Neural crest cell (in vitro differentiated cells): ENCODE measurements at places on chromosomes 2 and 18. TPM values are rescaled to one million over a fixed set of nuclear protein-coding genes. Genes with fewer than 3 reads are reported as not detected.
A peak's percentile ranks its signal among the peaks of the same experiment; 100 is the strongest.

DNA sequence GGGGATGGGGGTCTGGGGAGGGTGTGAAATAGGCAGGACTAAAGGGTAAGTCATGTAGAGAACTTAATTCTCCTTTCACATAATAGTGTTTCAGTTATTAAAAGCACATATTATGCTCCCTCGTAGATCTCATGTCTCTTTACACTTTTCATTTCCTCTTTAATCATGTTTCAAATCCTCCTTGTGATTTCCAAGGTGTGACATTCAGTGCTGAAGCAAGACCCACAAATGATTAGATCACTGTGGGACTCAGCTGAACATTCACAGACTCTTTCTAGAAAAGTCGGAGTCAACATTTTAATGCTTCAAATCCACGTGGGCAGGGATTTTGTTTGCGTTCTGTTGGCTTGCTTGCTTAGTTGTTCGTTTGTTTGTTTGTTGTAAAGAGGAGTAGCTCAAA lies 34.7 kb upstream of the CALCRL start:
- H3K27ac ChIP-seq: no peak overlapping the region
- no peaks in the 10 kb centered on the region for H3K27me3 ChIP-seq
- H3K4me1 ChIP-seq: no peaks in the 10 kb centered on the region
- DNase-seq: no peak
- H3K36me3 ChIP-seq: no peaks in the 10 kb centered on the region

- DNase-seq: no peak
- H3K27ac ChIP-seq: no peak overlapping the region
- H3K4me1 ChIP-seq: peaks cover 43% of the 10 kb centered on the region
- H3K4me3 ChIP-seq: no peak overlapping the region
Measured at GRCh38 chr2:5951471-5951870, 259.3 kb downstream of the SOX11 start.

DNA sequence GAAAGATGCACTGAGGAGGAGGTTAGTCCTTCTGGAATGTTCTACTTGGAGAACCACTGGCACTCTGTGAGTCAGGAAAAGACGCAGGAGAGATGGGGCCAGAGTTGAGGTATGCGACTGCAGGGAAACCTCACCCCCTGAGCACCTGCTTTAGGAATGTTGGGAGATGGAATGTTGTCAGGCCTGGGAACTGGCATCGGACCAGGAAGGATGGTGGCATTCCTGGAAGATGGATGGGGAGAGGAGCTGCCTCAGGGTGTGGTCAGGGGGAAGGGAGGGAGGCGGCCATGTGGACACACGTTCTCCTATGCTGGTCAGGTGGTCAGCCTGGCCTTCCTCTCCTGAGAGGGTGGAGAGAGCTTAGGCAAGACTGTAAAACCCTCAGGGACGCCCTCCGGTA lies 146.3 kb downstream of the CELF4 start:
- DNase-seq: no peak
- peak overlapping the region; percentile 7 for H3K4me3 ChIP-seq
- H3K27me3 ChIP-seq: peaks cover 2% of the 10 kb centered on the region
- H3K36me3 ChIP-seq: no peaks in the 10 kb centered on the region
- H3K4me1 ChIP-seq: peaks cover 26% of the 10 kb centered on the region
- no peak overlapping the region for H3K27ac ChIP-seq

- peaks cover 58% of the 10 kb centered on the region for H3K4me1 ChIP-seq
- H3K36me3 ChIP-seq: no peaks in the 10 kb centered on the region
- no peaks in the 10 kb centered on the region for H3K27me3 ChIP-seq
- no peak for DNase-seq
- no peak overlapping the region for H3K27ac ChIP-seq
- no peak overlapping the region for H3K4me3 ChIP-seq
Measured at GRCh38 chr18:25100418-25100817, 251.5 kb downstream of the ZNF521 start.

GRCh38 chr2:101339266-101339880 lies 30.9 kb upstream of the RNF149 start:
- peaks cover 12% of the 10 kb centered on the region for H3K4me1 ChIP-seq
- H3K36me3 ChIP-seq: no peaks in the 10 kb centered on the region
- no peak overlapping the region for H3K4me3 ChIP-seq
- H3K27me3 ChIP-seq: no peaks in the 10 kb centered on the region

Gene USP40
- 25.3 and 28.3 TPM in 2 replicates for total RNA-seq

DNA sequence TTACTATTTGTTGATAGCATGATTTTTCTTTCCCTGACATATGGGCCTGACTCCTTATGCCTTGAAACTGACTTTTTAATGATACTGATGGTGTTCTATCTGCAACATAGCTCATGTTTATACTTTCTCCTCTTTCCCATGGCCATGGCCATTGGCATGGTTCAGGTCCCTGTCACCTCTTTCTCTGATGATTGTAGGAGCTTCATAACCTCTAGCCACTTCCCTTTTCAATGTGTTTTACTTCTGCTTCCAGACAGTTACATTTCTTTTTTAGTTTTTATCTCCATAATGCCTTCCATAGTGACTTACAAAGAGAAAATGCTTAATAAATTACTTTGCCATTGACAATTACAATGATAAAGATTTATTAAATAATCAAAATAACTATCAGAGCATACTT lies 177.9 kb upstream of the SETBP1 start:
- H3K27me3 ChIP-seq: no peaks in the 10 kb centered on the region
- no peak overlapping the region for H3K27ac ChIP-seq
- no peak overlapping the region for H3K4me3 ChIP-seq

DNA sequence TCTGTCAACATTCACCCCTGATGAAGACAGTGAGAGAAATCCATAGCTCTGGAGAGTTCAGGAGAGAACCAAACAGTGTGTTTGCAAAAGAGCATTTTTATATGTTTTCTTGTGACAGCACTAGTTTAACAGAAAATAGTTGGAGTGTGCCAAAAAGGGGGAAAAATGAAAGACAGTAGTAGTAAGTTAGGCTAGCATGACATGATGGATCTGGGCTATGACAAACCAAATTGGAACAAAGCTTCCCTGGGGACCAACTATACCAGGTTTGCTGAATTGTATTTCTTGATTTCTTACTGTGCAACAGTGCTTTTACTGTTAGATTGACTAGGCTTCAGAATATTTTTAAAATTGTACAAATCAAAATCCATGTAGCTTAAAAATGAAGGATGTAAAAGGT lies 159.8 kb downstream of the ARHGAP15 start:
- H3K27ac ChIP-seq: no peak overlapping the region
- DNase-seq: no peak
- H3K4me1 ChIP-seq: no peaks in the 10 kb centered on the region
- H3K4me3 ChIP-seq: no peak overlapping the region
- H3K27me3 ChIP-seq: no peaks in the 10 kb centered on the region
- H3K36me3 ChIP-seq: no peaks in the 10 kb centered on the region

Gene CENPA
- total RNA-seq: 34.5 and 35.1 TPM in 2 replicates
